Activated CD8-positive, alpha-beta memory T cell treated with anti-CD3 and anti-CD28 coated beads for 4 hours (primary cell): ENCODE measurements at places on chromosomes 7 and 10.

DNA sequence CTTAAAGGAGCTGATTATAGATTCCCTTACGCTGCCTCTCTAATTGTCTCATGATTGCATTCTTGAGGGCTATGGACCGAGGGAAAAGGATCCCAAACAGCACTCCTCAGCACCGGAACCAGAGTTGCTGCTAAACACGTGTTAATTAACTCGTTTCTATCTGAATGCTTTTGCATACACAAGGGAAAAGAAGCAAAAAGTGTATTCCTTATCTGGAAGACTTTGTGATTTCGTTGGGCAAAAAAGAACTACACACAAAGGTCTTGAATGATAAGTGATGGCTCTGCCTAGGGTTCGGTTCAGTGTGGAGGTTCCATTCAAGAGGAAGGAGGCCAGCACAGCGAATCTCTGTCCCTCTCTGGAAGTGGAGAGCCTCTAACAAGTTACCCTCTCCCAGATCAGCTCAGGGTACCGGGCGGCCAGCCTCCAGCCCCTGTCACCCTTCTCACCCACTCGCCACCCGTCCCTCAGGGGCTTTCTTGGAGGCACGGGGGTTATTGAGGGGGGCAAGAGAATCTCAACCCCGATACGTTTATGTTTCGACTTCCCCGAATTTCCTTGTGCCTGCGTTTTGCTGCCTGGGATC lies 515 bp upstream of the SLC4A2 start:
- no peak for DNase-seq

GRCh38 chr10:35341521-35341920 lies 5.2 kb downstream of the CCNY start:
- DNase-seq, result no peak

DNA sequence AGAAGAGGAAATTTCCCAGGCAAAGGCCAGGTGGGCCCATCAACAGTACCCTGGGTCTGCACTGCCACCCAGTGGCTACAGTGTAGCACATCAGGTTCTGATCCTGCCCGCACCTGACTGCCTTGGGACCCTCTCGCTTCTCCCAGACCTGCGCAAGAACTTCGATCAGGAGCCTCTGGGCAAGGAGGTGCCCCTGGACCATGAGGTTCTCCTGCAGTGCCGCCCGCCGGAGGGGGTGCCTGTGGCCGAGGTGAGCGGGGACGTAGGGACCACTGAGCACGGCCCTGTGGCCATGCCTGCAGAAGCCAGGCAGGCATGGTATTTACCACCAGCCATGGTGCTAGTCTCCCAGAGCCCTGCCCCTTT lies 33.9 kb upstream of the SLC29A3 start:
- no peak for DNase-seq

DNA sequence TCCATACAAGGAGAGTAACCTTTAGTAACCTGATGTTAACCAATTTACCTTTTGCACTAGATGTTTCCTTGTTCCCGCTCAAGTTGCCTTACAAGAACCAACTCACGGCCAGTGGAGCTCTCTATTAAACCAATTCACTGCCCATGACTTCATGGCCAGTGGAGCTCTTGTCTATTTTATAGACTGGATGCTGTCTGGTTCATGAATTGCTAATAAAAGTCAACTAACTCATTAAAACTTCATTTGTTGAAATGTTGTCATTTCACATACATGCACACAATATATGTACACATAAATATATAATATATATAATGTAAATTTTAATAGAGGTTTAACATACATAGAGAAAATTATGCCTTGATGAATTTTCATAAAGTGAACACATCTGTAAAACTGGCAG lies 216.3 kb downstream of the RNLS start:
- DNase-seq, result no peak

DNA sequence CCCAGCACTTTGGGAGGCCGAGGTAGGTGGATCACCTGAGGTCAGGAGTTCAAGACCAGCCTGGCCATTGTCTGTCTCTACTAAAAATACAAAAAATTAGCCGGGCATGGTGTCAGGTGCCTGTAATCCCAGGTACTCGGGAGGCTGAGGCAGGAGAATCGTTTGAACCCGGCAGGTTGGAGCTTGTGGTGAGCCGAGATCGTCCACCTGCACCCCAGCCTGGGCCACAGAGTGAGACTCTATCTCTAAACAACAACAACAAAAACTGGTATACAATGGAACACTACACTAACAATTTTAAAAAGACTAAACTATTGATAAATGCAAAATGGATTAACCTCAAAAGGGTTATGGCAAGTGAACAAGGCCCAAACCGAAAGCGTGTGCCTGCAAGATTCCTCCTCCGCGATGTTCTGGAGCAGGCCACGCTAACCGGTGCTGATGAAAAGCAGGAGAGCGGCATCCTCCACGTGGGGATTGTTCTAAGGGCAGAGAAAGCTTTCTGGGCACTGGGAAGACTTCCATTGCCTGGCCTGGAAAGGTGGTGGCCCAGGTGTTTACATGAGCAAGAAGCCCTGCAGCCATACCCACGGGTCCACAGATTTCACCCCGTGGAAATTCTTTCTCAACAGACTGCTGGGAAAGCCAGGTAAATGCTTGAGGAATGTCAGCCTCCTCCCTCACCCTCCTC lies 53.8 kb downstream of the PDGFA start:
- DNase-seq, result no peak

GRCh38 chr7:117172283-117172682 lies 150.6 kb downstream of the WNT2 start:
- DNase-seq, result no peak

DNA sequence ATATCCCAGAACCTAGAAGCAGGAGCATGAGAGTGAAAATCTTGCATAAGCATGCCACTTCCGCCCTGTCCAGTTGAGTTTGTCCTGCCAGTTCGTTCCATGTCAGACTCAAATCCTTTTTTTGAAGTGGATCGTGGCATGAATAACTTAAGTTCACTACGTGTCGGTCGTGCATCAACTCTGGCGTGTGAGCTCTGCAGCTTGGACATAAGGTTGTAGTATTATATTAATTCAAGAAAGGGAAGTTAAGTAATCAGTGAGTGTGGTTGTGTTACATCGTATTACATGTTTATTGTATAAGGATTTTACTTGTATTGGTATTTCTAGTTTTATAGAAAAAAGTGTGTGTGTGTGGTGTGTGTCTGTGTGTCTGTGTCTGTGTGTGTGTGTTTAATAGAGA lies 23.0 kb downstream of the CDC123 start:
- no peak for DNase-seq

DNA sequence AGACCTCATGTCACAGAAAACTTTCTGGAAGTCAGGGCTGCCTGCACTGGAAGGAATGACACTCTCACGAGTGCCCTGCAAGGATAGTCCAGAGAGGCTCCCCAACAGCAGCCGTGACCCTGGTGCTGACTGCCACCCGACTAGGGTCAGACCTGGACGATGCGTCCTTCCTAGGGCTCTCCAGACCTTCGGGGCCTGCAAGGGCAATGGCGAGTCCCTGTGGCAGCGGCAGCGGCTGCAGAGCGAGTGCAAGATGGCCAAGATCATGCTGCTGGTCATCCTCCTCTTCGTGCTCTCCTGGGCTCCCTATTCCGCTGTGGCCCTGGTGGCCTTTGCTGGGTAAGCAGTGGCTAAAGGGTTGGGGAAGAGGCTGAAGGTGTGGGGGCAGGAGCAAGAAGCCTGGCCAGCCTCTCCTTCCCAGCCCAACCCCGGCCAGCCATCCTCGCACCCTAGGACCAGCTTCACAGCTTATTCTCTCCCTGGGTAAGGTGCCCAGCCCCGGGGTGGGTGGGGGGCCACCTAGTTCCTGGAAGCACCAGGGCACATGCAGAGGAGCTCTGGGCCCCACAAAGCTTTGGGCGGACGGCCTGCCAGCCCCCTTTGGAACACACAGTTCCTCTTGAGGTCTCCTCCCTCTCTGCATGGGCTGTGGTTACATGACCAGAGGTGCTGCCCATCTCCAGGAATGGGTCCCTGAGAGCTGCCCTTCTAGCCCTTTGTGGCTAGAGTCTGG lies 5.5 kb downstream of the OPN4 start:
- no peak for DNase-seq

- no peak for DNase-seq
Measured at GRCh38 chr10:48442090-48442808, 135.8 kb downstream of the MAPK8 start.

GRCh38 chr7:149620961-149621360 lies 123.4 kb upstream of the ZNF746 start:
- DNase-seq, result no peak

- DNase-seq, result no peak
Measured at GRCh38 chr10:122500726-122501125, 39.4 kb downstream of the HTRA1 start.

- no peak for DNase-seq
Measured at GRCh38 chr10:118926072-118926417, 103.5 kb upstream of the NANOS1 start.

DNA sequence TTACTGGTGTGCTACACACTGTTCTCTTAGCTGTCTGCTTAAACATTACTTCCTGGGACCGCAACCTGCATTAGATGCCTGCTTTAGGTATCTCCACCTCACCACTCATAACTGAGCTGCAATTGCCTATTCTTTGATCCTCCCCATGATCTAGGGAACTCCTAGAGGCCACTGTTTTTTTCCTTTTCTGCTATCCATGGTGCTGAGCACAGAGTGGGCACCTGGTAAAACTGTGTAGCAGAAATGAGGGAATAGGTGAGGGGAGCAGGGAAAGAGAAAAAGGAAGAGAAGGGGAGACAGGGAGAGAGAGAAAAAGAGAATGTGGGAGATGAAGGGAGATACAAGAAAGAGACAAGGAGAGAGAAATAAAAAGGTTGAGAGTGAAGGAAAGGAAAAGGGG lies 434.9 kb downstream of the ADRA2A start:
- no peak for DNase-seq

- DNase-seq, result no peak
Measured at GRCh38 chr10:124906551-124907001, 35.3 kb upstream of the ZRANB1 start.

DNA sequence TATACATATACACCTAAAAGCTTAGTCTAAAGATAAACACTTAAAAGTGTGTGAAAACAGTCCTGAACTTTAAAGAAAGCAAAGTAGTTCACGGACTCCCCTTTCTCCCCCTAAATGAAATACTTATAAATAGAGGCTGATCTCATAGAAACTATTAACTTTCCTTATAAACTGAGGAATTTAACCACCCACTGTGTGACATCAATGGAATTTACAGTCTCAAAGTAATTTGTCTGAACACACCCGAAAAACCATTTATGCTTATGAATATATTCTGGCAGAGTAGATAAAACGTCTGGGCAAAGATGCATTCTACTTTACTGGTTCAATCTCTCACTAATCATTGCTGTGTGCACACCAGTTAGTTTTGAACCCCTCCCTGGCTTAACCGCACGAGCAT lies 181.8 kb upstream of the DGKB start:
- DNase-seq, result no peak

DNA sequence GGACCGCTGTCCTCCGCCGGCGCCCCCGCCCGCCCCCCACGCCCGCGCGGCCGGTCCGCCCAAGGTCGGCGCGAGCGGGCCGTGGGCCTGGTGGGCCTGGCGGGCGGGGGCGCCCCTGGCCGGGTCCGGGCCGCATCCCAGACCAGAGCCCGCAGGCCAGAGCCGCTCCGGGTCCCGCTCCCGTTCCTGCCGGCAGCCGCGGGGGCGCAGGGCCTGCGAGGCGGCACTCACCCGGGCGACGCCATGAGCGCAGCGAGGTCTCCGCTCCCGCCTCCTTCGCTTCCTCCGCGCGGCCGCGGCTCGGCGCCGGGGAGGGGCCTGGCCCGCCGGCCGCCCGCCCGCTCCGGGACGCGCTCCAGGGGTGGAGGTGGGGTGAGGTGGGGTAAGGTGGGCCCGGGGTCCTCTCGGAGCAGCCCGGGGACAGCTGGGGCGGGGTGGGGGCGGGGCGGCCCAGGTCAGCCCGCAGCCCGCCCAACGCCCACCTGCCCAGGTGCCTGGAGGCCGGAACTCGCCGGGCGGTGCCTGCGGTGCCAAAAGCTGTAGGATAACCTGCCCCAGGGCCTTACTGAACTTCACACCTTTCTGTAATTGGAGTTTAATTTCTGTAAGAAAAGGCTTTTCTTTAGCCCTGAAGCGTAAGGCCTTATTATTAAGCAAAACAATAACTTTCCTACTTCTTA lies at the start of gene URGCP:
Gene URGCP (minus strand): TSS at position 266 of the 680 bp plus-strand sequence. CDS start 21 bp downstream, at position 245.
- DNase-seq, result no peak

- DNase-seq, result no peak
Measured at GRCh38 chr7:142418326-142418725, 160.5 kb upstream of the PRSS58 start.

- DNase-seq, result no peak
Measured at GRCh38 chr10:70228491-70228890, 4.7 kb downstream of the PPA1 start.

DNA sequence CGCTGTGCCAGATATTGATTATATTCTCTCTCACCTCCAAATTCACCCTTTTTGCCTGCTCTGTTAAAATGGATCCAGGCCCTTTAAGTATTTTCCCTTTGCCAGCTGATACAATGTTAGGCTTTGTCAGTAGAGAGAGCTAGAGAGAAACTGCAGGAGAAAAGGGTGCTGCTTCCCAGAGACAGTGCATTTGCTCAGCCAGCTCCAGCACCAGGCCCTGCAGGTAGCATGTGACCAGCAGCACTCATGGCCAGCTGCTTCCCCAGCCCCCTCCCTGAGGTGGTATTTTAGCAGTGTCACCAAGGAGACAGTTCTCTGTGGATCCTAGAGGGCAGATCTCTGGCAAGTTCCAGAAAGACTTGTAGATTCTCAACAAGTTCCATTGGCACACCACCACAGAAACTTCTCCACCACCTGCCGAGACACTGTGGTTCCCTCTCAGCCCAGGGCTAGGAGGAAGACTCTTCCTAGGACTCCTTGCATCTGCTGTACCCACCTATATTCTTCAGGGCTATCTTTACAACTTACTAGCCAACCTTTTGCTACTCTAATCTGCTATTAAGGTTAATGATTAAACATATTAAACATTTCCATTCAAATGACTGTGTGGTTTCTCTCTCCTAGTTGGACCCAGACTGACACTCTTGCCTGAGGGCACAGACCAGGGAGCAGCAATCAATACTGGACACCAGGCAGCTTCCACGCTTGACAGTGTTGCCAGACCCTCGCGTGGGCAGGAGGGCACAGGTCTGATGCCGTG lies 35.6 kb upstream of the ADAM12 start:
- DNase-seq, result no peak

- no peak for DNase-seq
Measured at GRCh38 chr7:22622116-22622785, 104.7 kb upstream of the IL6 start.

DNA sequence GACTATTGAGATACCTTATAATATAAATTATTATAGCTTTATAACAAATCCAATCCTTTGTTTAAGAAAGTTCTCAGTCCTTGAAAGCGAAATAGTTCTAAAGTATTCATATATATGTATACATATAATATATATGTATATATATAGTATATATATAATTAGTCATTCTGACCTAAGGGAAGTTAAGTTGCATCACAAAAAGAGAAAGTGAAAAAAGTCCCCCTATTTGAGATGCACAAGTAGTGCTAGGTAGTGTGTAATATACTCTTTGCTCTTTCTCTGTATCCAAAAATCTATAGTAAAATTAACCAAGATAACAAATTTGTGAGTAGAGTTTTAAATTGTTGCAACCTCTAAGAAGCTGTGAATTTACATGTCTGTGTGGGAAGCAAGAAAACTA lies 13.3 kb upstream of the IFIT1B start:
- DNase-seq, result no peak

DNA sequence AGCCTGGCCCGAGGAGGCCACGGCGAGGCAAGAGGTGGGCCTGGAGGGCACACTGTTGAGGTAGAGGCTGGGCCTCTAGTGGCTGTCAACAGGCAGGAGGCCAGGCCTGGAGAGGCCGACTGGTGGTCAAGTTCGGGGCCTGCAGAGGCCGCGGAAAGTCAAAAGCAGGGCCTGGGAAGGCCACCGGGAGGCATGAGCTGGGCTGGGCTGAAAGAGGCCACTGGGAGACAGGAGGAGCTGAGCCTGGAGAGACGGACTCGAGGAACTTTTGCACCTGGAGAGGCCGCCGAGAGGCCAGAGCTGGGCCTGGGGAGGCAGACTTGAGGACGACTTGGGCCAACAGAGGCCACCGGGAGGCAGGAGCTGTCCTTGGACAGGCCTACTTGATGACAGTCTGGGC lies 321.2 kb downstream of the ZNF479 start:
- DNase-seq, result no peak
